Esophagus squamous epithelium (tissue), 5 donors: ENCODE measurements at places on chromosomes 11 and 22.

GRCh38 chr11:94169930-94170545 is 41.4 kb downstream of the PANX1 start:
- no peak for DNase-seq

DNA sequence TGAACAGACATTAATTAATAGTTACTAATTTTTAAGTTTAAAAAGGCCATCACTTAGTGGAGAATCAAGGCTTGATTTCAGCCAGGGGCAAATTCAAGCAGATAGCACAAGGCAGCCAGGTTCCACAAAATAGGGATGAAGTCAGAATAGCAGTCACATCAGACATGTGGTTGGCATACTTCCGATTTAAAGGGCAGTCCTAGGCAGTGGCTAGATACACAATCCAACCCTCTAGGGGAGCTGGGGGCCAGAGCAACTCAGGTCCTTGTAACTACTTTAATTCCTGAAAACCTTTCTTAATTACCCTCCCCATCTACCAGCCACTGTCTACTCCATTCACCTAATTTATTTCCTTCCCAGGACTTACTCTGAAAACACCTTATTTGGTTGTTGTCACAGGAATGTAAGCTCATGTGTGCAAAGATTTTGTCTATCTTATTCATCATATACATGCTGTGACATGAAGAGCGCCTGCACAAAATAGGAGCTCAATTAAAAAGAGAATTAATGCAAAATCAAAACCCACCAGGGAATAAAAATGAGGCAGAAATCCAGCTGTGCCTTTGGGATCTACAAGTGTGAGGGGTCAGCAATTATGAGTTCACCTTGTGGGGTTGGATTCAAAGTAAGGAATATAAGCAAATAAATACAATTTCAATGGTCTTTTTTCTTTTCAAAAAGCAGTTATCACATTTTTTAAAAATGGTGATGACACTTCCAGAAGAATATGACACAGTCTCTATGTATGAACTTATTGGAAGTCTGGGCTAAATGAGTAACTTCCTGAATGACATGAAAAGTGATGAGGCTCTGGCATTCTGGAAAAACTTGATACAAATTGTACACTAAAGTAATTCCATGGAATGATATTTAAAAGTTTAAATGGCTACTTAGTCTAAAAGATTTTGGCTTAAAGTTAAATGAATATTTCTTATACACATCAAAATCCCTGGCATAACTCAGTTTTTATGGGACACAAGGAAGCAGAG is 53.8 kb downstream of the COPB1 start:
- DNase-seq: no peak

- no peak for DNase-seq
Observed at GRCh38 chr11:68118706-68119448, 2.3 kb downstream of the CHKA start.

GRCh38 chr22:26608129-26608528 is 9.7 kb downstream of the CRYBB1 start:
- DNase-seq: no peak

- no peak for DNase-seq
Observed at GRCh38 chr22:22185217-22185616, 59.4 kb upstream of the VPREB1 start.
